ENCODE measurements at places on chromosomes 6 and 20.
A peak's percentile ranks its signal among the peaks of the same experiment; 100 is the strongest.

DNA sequence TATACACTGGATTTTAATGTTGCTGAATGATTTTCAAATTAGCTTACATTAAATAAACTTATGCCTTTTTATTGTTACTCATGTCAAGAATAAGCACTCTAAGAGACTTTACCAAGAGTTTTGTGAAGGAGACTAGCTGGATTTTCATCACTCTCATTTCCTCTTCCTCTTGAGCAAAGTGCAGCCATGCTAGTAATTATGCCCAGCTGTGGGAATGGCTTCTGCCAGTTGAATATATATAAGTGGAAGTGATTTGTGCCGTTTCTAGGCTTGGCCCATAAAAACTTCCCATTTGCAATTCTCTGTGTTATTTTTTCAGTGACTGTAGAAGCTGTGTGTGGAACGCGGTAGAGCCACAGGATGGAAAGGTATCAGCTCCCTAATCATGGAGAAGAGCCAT lies 255.8 kb downstream of the HDGFL1 start:
- DNase-seq = no peak

DNA sequence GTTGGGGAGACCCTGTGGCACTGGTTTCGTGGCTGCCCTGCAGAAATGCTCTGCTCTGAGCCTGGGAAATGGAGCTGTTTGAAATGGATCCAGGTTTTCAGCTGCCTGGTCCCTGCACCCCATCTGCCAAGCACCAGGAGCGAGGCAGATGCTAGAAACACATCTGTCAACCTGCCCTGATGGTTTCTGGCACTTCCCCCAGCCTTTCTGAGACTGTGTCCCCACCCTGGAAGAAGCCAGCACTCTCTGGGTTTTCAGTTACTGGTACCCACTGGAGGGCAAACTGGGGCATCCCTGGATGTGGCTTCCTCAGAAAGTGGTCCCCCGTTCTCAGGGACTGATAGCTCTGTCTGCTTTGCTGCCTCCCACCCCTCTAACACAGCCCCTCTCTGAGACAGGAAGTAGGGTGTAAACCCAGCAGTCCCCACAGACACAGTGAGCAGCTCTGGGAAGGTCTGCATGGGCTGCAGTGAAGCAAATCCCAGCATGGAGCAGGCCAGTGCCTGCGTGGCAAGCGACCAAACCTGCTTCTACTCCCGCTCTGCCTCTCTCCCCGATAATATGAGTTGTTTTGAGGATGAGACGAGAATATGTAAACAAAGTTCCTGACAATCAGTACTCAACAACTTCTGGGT lies 54.2 kb upstream of the MAFB start:
- DNase-seq = no peak

GRCh38 chr6:148984531-148985056 lies 237.8 kb downstream of the UST start:
- no peak for DNase-seq

DNA sequence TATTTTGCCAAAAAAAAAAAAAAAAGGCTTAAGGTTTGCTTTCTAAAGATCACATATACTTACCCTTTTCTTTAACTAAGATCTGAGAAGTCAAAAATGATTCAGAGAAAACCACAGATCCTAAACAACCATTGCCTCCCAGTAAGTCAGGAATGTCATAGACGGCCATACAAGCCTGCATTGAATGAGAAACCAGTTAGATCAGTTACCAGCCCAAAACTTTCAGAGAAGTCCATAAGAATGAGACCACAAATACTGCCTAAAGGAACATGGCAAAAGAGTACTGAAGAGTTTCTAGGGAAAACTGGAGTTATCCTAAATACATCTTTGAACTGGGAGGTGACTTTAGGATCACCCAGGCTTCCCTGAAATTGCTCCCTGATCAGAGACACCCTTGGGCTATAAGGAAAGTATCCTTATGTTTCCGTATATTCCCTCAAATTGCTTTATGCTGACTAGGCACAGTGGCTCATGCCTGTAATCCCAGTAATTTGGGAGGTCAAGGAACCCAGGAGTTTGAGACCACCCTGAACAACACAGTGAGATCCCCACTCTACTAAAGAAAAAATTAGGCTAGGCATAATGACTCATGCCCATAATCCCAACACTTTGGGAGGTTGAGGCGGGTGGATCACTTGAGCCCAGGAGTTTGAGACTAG lies 79.4 kb upstream of the SLC4A11 start:
- no peak for DNase-seq

DNA sequence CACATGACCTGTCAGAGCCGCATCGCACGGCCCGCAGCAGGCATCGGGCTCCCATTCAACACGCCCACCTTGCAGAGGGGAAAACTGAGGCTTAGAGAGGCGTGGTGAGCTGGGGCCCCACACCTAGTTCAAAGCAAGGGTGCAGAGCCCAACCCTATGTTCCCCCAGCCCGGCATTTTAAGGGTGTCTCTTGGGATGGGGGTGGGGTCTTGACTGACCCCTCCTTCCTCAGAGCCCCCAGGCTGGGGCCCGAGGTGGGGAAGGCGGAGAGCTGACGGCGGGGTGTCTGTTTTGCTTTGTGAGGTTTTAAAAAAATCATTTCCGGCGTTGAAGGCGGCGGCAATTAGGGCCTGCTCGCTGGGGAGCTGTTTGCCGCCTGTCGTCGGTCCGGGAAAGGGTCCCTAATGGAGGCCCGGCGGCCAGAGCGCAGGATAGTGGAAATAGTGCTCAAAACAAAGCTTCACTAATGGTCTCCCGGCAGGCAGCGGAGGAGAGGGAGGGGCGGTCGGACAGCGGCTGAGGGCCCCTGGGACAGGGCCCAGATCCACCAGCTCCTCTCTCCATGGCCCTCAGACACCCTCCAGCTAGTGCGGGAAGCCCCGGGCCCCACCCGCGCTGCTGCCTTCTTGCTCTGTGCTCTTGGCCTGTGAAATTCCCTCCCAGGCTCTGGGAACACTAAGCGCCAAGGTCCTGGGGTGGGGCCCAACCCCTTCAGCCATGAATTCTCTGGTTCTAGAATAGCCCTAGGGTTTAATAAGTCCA lies 11.9 kb downstream of the VSTM2L start:
- peak; percentile 3 for DNase-seq

DNA sequence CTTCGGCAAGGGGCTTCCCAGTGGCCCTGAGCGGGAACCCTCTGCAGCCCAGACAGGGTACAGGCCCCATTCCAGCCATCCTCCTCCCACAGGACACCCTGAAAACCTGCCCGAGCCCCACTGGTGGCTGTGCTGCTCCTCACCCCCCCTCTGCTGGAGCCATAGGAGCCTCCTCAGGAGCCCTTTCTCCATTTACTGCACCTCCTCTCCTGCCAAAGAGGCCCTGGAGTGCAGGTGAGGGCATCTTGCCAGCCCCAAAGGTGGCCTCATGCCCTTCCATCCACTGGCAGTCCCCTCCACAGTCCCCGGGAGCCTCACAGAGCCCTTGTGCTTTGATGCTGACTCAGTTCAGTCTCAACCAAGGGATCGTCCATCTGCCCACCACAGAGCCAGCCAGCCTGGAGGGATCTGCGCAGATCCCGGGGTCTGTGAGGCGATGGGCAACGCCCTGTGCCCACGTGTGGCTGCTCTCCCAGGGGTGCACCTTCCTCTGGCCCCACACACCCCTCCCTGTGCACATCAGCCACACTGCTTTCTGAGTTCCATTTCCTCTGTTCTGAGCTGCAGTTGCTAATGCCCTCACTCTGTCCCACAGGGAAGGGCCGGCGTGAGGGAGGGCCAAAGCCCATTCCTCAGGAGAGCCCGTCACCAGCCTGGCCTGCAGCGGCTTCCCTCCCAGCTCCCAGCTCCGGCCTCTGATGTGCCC lies 228.5 kb downstream of the DLL1 start:
- DNase-seq = no peak

DNA sequence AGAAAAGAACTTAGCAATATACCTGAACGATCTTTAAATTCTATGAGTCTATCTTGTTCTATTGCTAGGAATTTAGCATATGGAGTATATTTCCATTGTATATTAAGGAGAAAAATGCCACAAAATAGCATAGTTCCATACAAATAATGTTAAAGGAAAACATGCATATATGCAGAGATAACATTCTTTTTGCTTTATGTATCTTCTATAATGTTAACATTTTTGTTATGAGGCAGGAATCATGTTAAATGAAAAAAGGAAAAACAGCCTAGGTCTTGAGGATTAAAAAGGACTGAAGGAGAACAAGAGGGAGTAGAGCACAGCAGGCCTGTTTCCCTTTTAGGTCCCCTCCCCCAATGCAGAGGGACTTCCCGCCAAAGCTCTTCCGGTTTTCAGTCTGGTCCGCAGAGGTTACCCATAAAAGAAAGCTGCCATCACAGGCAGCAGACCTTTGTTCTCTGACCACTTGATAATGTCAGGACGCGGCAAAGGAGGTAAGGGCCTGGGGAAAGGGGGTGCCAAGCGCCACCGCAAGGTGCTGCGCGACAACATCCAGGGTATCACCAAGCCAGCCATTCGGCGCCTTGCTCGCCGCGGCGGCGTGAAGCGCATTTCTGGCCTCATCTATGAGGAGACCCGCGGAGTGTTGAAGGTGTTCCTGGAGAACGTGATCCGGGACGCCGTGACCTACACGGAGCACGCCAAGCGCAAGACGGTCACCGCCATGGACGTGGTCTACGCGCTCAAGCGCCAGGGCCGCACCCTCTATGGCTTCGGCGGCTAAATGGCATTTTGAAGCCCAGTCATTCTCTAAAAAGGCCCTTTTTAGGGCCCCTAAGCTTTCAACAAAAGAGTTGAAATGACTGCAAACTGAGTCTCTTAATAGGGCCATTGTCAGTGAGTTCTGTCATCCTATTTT lies 108.4 kb upstream of the PRSS16 start:
- peak; percentile 50 for DNase-seq

GRCh38 chr6:34381081-34381480 lies 11.4 kb downstream of the NUDT3 start:
- peak; percentile 20 for DNase-seq

- DNase-seq = no peak
These were observed 126.5 kb upstream of the HDGFL1 start for GRCh38 chr6:22442826-22443225.

DNA sequence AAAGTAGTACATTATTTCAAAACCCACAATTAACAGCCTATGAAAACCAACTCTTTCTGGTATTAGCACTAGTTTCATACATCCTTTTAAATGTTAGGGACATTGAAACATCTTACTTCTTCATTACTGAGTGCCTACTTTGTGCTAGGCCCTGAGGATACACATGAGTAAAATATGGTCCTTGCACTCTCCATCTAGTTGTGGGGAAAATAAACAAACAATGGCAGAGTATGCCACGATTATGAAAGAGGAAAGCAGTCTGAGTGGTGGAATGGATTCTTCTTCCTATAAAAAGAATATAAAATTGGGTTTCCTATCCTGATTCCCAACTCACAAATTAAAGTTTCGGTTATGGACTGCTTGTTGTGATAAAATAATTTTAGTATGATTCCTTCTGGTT lies 84.9 kb downstream of the ATXN1 start:
- no peak for DNase-seq

GRCh38 chr6:28865401-28866204 lies 58.2 kb downstream of the TRIM27 start:
- peak; percentile 37 for DNase-seq

DNA sequence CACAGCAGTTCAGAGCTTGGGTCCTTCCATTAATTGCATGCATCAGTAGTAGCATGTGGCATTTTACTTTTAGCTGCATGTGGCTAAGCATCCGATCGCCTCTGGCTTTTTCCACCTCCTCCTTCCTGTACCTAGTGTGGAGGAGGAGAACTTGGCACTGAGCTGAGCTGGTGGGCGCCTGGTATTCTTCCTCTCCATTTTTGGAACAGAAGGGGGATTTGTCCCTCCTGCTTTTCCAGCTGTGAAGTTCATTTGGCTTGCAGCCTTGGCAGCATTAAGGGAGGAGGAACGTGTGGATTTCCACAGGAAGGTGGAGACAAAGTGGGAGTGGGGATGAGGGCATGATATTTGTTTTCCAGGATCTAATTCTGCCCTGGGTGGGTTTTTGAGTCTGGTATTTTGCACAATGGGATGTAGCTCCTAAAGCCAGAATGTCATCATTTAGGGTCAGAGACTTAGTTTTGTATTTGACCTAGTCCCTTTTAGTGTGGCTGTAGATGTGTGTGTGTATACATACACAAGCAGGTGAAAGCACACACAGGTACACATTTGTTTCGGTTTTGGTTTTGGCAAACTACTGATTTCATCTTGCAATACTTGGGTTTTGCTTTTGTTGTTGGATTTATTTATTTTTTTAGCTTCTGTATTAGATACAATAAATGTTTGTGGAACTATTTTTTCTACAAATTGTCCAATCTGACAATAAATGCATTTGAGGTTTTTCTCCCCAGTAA lies 90.0 kb downstream of the SASH1 start:
- DNase-seq = no peak

DNA sequence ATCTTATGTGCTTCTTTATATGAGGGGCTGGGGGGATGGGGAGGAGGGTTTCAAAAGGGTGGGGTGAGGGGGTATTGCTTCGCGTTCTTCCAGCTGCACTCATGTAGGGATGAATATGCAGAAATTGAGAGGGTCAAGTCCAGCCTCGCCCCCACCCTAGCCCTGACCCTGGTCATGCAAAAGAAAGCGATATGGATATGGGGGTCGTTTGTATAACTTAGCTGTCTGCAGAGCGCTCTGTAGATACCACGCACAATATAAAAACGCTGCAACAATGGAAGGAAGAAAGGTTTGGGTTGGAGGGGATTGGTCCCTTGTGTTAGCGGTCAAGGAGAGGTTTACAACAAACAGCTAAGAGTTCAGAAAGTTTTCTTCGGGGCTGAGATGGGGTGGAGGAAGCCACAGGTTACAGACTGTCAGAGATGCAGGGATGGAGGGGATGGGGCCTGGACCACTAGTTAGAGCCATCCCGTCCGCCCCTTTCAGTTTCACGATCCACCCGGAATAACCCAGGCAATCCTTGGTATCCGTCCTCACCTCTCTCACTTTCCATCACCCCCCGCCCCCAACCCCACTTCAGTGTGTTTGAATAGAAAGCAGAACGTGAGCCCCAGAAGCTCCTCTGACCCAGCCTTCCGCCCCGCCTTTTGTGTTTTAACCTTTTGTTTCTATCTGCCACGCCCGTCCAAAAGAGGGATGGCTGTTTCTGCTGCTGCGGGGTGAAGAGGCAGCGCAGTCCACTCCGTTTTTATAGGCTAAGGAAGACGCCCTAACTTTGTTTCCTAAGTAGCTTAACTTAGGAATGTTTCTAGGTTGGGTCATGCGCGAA lies 73.5 kb downstream of the SOX4 start:
- no peak for DNase-seq

DNA sequence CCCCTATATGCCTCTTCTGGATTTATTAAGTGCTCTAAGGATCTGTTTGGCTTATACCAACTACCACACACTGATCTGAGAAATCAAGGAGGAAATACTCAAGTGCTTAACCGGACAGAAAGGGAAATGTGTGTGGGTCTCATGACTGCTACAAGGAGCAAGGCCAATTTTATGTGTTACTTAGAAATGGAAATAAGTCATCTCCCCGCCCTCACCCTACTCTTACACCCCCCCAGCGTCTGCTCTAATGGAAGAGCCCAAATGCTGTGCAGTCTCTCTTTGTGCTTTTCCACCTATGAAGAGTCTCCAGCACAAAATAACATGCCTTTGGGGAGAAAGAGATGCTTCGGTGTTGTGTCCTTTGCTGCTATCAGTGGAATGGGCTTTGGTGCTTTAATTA lies 428.8 kb upstream of the ARID1B start:
- no peak for DNase-seq

DNA sequence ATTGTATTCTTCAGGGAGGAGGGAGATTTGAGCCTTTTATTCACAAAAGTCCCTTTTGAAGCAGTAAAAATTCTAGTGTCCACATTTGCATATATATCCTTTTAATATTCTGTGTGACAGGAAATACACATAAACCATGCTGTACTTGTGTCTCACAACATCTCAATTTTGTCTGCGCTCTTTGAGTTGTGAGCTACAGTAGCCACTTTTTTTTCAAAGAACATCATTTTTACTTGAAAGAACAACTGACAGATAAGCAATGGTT lies 21.3 kb downstream of the LMBRD1 start:
- DNase-seq = no peak

GRCh38 chr20:2114990-2115681 lies 13.5 kb downstream of the STK35 start:
- DNase-seq = no peak
